ENCODE measurements at places on chromosomes 13 and 19. TPM values are rescaled to one million over a fixed set of nuclear protein-coding genes. Genes with fewer than 3 reads are reported as not detected.

- H3K4me3 ChIP-seq: no peak overlapping the region
- no peaks in the 10 kb centered on the region for H3K36me3 ChIP-seq
- H3K27me3 ChIP-seq: no peaks in the 10 kb centered on the region
- peak; percentile 96 for DNase-seq
- H3K4me1 ChIP-seq: peaks cover 12% of the 10 kb centered on the region
These were observed 8.0 kb downstream of the MYO1F start for GRCh38 chr19:8569066-8569771.

DNA sequence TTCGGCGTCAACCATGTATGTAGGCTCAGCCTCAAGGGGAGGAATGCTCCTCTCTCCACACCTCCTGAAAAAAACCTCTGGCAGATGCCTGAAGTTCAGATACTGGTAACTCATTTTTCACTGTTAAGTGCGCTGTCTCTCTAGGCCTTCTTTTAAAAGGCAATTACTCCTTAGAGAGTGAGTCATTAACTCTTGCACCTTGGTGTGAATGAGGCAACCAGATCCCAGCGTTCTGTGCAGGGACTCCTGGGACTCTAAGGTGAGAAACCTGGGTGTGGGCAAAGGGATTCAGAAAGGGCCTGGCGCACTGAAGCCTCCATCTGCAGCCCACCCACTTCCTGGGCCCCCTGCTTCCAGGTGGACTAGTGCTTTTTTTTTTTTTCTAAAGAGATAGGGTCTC is 71.7 kb downstream of the SIAH3 start:
- no peak for DNase-seq
- H3K27me3 ChIP-seq: peaks cover 23% of the 10 kb centered on the region
- no peak overlapping the region for H3K4me3 ChIP-seq
- H3K36me3 ChIP-seq: no peaks in the 10 kb centered on the region
- H3K27ac ChIP-seq: no peak overlapping the region
- no peaks in the 10 kb centered on the region for H3K4me1 ChIP-seq

DNA sequence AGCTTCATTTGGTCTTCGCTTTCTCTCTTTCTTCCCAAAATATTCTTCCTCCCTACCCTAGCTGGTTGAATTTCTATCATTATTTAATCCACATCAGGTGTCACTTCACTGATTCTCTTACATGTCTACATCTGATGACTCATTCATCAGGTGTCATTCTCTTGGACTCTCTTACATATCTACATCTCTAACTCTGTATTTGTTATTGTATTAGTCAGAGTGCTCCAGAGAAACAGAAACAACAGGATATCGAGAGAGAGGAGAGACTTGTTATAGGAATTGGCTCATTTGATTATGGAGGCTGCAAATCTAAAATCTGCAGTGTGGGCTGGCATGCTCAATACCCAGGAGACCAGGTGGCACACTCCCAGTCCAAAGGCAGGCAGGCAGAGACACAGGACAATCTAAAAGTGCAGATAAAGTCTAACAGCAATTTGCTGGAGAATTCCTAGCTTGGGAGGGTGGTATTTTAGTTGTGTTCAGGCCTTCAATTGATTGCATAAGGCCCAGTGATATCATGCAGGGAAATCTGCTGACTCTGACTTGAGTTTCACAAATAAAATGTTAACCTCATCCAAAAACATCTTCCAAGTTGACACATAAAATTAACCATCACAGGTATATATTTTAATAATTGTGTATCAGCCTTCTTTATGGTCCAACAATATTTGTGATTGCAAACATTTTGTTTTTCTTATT is 541.4 kb upstream of the SLITRK5 start:
- H3K4me1 ChIP-seq: peaks cover 4% of the 10 kb centered on the region
- H3K27me3 ChIP-seq: no peaks in the 10 kb centered on the region
- no peaks in the 10 kb centered on the region for H3K36me3 ChIP-seq
- H3K27ac ChIP-seq: no peak overlapping the region

GRCh38 chr13:113832631-113833030 is 31.2 kb downstream of the GAS6 start:
- H3K4me3 ChIP-seq: no peak overlapping the region
- H3K27me3 ChIP-seq: no peaks in the 10 kb centered on the region
- H3K27ac ChIP-seq: no peak overlapping the region

GRCh38 chr19:17762505-17763229 is 11.4 kb downstream of the FCHO1 start:
- peak; percentile 62 for DNase-seq
- H3K27me3 ChIP-seq: no peaks in the 10 kb centered on the region
- no peak overlapping the region for H3K4me3 ChIP-seq
- no peaks in the 10 kb centered on the region for H3K36me3 ChIP-seq

DNA sequence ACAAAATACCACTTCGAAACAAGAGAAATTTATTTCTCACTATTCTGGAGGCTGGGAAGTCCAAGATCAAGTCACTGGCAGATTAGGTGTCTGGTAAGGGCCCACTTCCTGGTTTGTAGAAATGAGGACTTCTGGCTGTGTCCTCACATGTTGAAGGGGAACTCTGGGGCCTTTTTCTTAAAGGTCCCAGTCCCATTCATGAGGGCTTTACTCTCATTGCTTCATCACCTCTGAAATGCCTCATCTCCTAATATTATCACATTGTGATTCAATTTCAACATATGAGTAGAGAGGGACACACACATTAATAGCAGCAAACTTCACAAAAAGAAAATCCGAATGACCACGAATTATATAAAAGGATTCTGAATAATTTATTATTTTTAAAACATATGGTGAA is 21.6 kb upstream of the SIGLEC14 start:
- DNase-seq: no peak
- H3K4me1 ChIP-seq: no peaks in the 10 kb centered on the region
- H3K27me3 ChIP-seq: no peaks in the 10 kb centered on the region
- H3K36me3 ChIP-seq: no peaks in the 10 kb centered on the region

DNA sequence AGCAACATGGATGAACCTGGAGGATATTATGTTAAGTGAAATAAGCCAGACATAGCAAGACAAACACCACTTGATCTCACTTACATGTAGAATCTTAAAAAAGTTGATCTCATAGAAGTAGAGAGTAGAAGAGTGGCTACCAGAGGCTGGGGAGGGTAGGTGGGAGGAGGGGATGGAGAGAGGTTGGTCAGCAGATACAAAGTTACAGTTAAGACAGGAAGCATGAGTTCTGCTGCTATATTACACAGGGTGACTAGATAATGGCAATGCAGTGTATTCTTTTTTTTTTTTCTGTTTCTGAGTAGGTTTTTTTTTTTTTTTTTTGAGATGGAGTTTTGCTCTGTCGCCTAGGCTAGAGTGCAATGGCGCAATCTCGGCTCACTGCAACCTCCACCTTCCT is 15.2 kb upstream of the THSD1 start:
- H3K4me3 ChIP-seq: no peak overlapping the region
- H3K36me3 ChIP-seq: peaks cover 20% of the 10 kb centered on the region
- H3K27me3 ChIP-seq: no peaks in the 10 kb centered on the region

DNA sequence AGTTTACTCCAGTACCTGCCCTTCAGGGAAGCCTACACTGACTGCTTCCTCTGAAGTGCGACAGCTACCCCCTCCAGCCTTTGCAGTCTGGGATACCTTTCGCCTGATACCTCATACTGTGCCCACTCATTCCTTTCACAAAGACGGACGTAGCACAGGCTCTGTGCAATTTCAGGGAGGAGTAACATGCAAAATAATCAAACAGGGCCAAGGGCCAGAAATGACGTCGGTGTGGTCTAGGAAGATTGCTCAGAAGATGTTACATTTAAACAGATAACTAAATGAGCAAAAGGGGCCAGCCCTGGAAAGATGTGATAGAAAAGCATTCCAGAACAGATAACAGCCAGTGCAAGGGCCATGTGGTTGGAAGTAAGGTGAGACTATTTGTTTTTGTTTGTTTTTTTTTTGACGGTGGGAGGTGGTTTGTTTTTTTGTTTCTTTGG is 6.6 kb upstream of the DDX39A start:
- DNase-seq: peak; percentile 91
- H3K27ac ChIP-seq: no peak overlapping the region
- H3K27me3 ChIP-seq: peaks cover 2% of the 10 kb centered on the region
- H3K4me1 ChIP-seq: no peaks in the 10 kb centered on the region
- H3K36me3 ChIP-seq: no peaks in the 10 kb centered on the region

GRCh38 chr19:34733746-34734536 is at the start of gene ZNF181:
ZNF181 (plus strand) TSS chr19:34734243; CDS start chr19:34735038, 795 bp downstream.
- H3K4me1 ChIP-seq: peaks cover 8% of the 10 kb centered on the region
- H3K4me3 ChIP-seq: peak within 1 kb of the TSS; percentile 72
- peak; percentile 86 for DNase-seq
- peak within 1 kb of the TSS; percentile 94 for H3K27ac ChIP-seq
- peaks cover 9% of the 10 kb centered on the region for H3K36me3 ChIP-seq
- H3K27me3 ChIP-seq: no peaks in the 10 kb centered on the region

DNA sequence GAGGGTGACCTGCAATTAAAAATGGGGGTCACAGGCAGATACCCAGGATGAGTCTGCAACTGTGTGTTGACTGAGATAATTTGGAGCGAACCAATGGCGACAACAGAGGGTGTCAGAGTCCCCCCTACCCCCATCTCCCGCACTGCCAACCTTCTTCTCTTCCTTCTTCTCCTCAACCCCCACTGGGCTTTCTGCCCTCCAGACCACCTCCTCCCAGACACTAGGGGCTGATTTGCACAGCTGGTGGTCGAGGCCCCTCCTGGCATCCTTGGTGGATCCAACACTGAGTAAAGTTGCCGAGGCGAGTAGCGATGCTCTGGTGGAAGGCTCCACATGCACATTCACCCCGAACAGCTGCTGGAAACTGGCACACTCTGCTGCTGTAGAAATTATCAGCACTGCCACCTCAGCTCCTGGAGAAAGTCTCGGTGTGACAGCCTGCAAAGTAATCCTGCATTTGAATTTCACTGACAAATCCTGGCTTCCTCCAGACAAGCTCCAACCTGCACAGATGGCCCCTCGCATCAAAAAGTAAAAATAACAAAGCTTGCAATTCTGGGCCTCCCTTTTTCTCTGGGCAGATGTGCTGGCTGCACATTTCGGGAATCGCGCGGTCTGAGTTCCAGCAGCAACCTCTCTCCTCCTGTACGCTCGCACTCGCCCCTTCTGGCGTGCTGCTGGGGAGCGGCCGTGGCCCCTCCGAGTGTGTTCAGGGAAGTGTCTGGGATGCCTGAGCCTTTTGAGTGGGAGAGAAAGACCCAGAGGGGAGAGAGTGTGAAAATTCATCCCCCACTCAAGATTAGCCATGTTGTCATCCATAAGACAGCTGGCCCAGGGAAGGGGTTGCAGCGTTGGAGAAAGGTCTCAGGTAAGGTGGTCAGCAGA is 28.5 kb downstream of the CCNE1 start:
- peaks cover 14% of the 10 kb centered on the region for H3K27me3 ChIP-seq
- DNase-seq: no peak
- H3K4me1 ChIP-seq: peaks cover 2% of the 10 kb centered on the region
- no peak overlapping the region for H3K4me3 ChIP-seq

GRCh38 chr13:77470986-77471385 is 64.5 kb upstream of the SCEL start:
- H3K27ac ChIP-seq: no peak overlapping the region
- no peaks in the 10 kb centered on the region for H3K27me3 ChIP-seq
- DNase-seq: no peak
- H3K4me3 ChIP-seq: no peak overlapping the region
- no peaks in the 10 kb centered on the region for H3K36me3 ChIP-seq

DNA sequence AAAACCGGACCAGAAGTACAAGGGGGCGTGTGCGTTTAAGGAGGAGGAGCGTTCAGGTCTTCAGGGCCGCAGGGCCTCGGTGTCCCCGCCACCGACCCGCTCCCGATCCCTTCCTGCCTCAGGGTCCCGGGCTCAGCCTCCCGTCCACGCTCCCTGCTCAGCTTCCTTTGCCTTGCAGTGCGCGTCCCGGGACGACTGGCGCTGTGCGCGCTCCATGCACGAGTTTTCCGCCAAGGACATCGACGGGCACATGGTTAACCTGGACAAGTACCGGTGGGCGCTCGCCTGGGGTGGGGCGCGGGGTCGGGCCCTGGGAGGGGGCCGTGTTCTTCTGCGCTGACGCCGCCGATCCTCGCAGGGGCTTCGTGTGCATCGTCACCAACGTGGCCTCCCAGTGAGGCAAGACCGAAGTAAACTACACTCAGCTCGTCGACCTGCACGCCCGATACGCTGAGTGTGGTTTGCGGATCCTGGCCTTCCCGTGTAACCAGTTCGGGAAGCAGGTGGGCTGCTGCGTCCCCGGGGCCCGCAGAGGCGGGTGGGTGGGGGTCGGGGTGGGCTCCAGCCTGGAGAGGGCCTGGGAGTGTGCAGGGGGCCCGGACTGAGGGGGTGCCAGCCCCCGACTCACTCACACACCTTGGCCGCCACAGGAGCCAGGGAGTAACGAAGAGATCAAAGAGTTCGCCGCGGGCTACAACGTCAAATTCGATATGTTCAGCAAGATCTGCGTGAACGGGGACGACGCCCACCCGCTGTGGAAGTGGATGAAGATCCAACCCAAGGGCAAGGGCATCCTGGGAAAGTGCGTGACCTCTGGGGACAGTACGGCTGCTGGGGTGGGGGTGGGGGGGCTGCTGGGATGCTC is 1.4 kb downstream of the GPX4 start:
- H3K27me3 ChIP-seq: no peaks in the 10 kb centered on the region
- peaks cover 10% of the 10 kb centered on the region for H3K4me1 ChIP-seq
- peak overlapping the region; percentile 85 for H3K4me3 ChIP-seq

- no peaks in the 10 kb centered on the region for H3K27me3 ChIP-seq
- H3K27ac ChIP-seq: no peak overlapping the region
- no peaks in the 10 kb centered on the region for H3K36me3 ChIP-seq
- DNase-seq: peak; percentile 14
- H3K4me1 ChIP-seq: peaks cover 6% of the 10 kb centered on the region
These were observed 68.8 kb downstream of the DOCK9 start for GRCh38 chr13:98909016-98909415.

- no peaks in the 10 kb centered on the region for H3K27me3 ChIP-seq
- peak overlapping the region; percentile 42 for H3K27ac ChIP-seq
- no peaks in the 10 kb centered on the region for H3K36me3 ChIP-seq
- H3K4me1 ChIP-seq: peaks cover 11% of the 10 kb centered on the region
- DNase-seq: peak; percentile 92
These were observed 194.4 kb downstream of the GGACT start for GRCh38 chr13:100394005-100394695.

- H3K4me1 ChIP-seq: no peaks in the 10 kb centered on the region
- no peak overlapping the region for H3K27ac ChIP-seq
- H3K36me3 ChIP-seq: peaks cover 19% of the 10 kb centered on the region
- DNase-seq: no peak
- peak overlapping the region; percentile 80 for H3K4me3 ChIP-seq
- H3K27me3 ChIP-seq: no peaks in the 10 kb centered on the region
These were observed 1.4 kb upstream of the SAMD1 start for GRCh38 chr19:14091813-14092462.

DNA sequence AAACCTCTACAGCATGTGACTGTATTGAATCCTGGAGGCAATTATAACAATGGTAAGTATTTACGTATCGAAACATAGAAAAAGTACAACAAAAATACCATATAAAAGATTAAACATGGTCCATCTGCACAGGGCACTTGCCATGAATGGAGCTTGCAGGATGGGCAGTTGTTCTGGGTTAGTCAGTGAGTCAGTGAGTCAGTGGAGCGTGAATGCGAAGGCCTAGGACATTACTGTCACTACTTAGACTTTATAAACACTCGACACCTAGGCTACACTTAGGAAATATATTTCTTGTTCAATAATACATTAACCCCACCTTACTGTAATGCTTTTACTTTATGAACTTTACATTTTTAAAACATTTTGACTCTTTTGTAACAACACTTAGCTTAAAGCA is 35.6 kb upstream of the TMTC4 start:
- H3K4me1 ChIP-seq: no peaks in the 10 kb centered on the region
- H3K4me3 ChIP-seq: no peak overlapping the region
- DNase-seq: no peak
- no peaks in the 10 kb centered on the region for H3K36me3 ChIP-seq
- H3K27me3 ChIP-seq: 0 out of 2 replicates have a peak, but pooled peaks cover 2% of the 10 kb centered on the region
- no peak overlapping the region for H3K27ac ChIP-seq

ZNF708 gene
- 4.7 TPM for total RNA-seq

NKG7 gene
- total RNA-seq: not detected

GNG7 gene
- total RNA-seq: under 0.01 TPM
